ENCODE measurements at places on chromosomes 12 and 14.

DNA sequence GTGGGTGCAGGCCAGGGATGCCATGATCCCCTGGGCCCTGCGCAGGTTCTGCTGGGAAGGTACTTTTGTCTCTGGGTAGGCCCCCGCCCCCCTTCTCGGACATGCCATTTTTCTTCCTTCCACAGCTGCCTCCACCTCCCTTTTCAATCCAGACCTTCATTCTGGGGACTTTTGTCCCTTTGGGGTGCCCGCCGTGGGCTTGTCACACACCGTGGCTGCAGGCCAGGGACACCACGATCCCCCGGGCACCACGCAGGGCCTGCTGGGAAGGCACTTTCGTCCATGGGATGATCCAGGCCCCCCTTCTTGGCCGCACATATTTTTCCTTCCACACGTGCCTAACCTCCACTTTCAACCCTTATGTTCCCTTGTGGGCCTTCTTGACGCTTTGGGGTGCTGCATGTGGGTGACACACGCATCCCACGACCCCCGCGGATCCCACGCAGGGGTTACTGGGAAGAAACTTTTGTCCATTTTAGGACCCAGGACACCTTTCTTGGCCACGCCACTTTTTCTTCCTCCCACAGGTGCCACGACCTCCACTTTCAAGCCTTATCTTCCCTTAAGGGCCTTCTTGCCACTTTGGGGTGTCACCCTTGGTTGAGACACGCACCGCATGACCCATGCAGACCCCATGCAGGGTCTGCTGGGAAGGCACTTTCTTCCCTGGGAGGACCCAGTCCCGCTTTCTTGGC lies 272.5 kb downstream of the ALG10 start:
- DNase-seq, result no peak
- H3K27me3 ChIP-seq, result no peaks in the 10 kb centered on the region
- H3K4me3 ChIP-seq, result no peak overlapping the region
- H3K27ac ChIP-seq, result no peak overlapping the region
- H3K4me1 ChIP-seq, result no peaks in the 10 kb centered on the region

- DNase-seq, result no peak
- no peak overlapping the region for H3K27ac ChIP-seq
- H3K36me3 ChIP-seq, result peaks cover 8% of the 10 kb centered on the region
- no peak overlapping the region for H3K4me3 ChIP-seq
Observed at GRCh38 chr12:3622021-3622821, 130.7 kb downstream of the CRACR2A start.

DNA sequence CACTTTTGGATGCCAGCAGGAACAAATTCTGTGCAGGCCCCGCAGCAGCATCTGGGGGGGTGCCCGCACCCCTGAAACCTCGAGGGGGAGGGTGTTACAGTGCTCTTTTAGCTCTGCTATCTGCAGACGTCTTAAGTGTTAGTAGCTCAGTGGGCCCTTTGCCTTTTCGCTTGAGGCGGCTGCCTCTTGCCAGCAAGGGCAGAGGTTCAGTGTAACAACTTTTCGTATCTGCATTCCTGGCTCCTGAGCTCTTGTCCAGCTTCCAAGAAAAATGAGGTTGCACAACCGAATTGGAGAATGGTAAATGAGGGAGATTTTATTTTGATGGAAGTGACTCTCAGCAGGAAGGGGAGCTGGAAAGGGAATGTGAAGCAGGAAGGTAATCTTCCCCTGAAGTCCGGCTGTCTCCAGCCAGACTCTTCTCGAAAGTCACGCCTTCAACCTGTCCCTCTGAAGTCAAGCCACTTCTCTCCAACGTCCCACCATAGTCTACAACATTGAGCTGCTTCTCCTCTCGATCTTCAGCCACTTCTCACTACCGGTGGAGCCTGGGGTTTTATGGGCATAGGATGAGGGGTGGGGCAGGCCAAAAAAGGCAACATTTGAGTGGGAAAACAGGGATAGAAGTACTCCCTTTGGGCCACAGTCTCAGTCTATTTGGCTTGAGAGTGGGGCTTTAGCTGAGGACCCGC lies 17.8 kb downstream of the TAS2R50 start:
- no peaks in the 10 kb centered on the region for H3K36me3 ChIP-seq
- H3K4me1 ChIP-seq, result peaks cover 2% of the 10 kb centered on the region
- DNase-seq, result no peak
- H3K27me3 ChIP-seq, result no peaks in the 10 kb centered on the region

DNA sequence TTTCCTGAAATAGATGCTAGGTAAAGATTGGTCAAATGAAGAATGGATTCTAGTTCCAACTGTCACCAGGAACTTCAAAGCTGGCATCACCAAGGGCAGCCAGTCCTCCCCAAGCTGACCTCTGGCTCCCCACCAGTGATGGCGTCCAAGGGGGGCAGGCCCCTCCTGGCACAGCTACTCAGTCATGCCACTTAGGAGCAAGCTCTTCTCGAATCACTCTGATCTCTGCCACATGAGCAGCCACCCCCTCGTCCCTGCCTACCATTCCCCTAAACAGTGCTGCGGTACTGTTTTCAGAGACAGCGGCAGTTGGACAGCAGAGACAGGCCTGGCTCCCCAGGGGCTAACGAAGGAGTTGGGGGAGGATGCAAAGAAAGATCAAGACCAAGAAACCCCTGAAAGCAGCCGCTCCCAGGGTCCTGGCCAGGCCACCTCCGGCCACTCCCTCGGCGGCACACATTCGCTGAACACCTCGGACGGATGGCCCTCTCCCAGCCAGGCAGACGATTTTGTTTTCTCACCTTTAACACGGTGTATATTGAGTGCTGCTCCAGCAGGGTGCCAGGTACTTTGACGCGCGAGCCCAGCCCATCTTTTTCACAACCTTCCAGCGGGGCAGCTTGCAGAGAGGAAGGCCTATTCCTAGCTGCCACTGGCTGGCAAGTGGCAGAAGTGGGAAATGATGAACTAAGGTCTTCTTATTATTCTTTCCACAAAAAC lies 47.4 kb downstream of the ARL6IP4 start:
- peaks cover 7% of the 10 kb centered on the region for H3K4me1 ChIP-seq
- DNase-seq, result no peak
- H3K36me3 ChIP-seq, result peaks cover 8% of the 10 kb centered on the region
- H3K4me3 ChIP-seq, result no peak overlapping the region

GRCh38 chr14:48786498-48786897 lies 799.7 kb downstream of the RPS29 start:
- H3K36me3 ChIP-seq, result no peaks in the 10 kb centered on the region
- H3K4me1 ChIP-seq, result no peaks in the 10 kb centered on the region

GRCh38 chr14:69693801-69694729 lies 72.9 kb upstream of the SRSF5 start:
- peaks cover 50% of the 10 kb centered on the region for H3K4me1 ChIP-seq
- H3K27me3 ChIP-seq, result no peaks in the 10 kb centered on the region
- peak overlapping the region; percentile 68 for H3K27ac ChIP-seq
- DNase-seq, result no peak
- peaks cover 16% of the 10 kb centered on the region for H3K36me3 ChIP-seq

DNA sequence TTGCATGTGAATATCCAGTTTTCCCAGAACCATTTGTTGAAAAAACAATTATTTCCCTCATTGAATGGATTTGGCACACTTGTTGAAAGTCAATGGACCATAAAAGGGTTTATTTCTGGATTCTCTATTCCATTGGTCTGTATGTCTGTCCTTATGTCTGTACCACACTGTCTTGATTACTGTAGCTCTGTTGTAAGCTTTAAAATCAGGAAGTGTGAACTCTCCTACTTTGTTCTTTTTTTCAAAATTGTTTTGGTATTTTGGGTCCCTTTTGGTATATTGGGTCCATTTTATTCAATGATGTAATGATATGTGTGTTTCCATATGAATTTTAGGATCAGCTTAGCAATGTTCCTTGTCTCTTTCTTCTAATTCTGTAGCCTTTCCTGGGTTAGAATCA lies 64.8 kb downstream of the PPP2R5C start:
- peak overlapping the region; percentile 86 for H3K4me3 ChIP-seq
- peaks cover 86% of the 10 kb centered on the region for H3K4me1 ChIP-seq
- no peak for DNase-seq
- H3K27me3 ChIP-seq, result no peaks in the 10 kb centered on the region

GRCh38 chr14:52111583-52111982 lies 42.7 kb upstream of the NID2 start:
- no peaks in the 10 kb centered on the region for H3K27me3 ChIP-seq
- DNase-seq, result no peak
- H3K27ac ChIP-seq, result no peak overlapping the region
- H3K36me3 ChIP-seq, result no peaks in the 10 kb centered on the region
- no peaks in the 10 kb centered on the region for H3K4me1 ChIP-seq
- H3K4me3 ChIP-seq, result no peak overlapping the region

DNA sequence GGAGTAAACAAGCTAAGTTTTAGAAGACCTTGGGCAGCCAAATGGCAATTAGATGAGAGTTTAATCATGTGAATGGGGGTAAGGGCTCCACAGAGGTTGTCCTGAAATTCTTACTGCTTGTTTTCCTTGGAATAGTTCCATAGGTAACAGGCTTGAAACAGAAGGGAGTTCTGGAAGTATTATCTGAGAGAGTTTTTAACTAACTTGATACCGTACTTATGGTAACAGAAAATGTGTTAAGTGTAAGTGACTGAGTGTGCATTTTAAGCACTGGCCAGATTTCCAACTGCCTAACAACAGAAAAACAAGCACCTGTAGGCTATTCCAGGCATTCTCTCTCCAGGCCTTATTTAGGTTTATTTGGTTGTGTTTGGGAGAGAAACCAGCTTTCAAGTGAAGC lies 414.6 kb upstream of the PDE3A start:
- no peaks in the 10 kb centered on the region for H3K36me3 ChIP-seq
- no peak for DNase-seq
- no peaks in the 10 kb centered on the region for H3K27me3 ChIP-seq
- H3K4me1 ChIP-seq, result no peaks in the 10 kb centered on the region
- H3K27ac ChIP-seq, result no peak overlapping the region
- no peak overlapping the region for H3K4me3 ChIP-seq

DNA sequence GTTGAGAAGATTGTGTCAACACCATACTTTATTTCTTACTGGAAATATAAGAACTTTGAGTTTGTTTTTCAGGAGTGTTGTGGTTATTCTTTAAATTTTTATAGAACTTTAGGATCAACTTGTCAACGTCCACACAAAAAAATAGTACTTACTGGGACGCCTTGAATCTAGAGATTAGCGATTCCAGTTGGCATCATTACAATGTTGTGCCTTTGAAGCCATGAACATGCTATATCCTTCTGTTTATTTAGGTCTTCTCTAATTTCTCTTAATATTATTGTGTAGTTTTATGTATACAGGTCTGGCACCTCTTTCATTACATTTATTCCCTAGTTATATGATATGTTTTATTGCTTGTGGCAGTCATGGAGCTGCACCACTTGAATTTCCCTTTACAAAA lies 320.8 kb upstream of the CCDC196 start:
- no peak for DNase-seq
- peaks cover 2% of the 10 kb centered on the region for H3K36me3 ChIP-seq
- H3K4me1 ChIP-seq, result no peaks in the 10 kb centered on the region
- no peak overlapping the region for H3K4me3 ChIP-seq

DNA sequence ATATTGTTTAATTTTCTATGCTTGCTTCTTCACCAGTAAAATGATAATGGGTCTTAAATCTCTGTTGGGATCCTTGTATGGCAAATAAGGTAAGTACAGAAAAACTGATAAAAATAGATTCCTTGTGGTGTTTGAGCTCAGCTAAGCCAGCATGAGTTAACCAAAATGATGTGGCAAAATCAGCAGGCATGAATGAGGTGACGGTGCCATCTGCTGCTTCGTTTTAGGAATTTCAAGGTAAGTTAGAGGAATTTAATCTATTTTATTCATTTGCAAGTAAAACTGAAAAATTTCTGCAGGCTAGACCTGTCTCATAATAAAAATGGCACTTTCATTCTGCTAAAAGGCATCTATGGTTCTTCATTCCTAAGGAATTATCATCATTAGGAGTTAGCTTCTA lies 10.0 kb upstream of the CLEC7A start:
- no peaks in the 10 kb centered on the region for H3K4me1 ChIP-seq
- no peak overlapping the region for H3K27ac ChIP-seq
- H3K36me3 ChIP-seq, result peaks cover 3% of the 10 kb centered on the region
- DNase-seq, result peak; percentile 26
- peaks cover 12% of the 10 kb centered on the region for H3K27me3 ChIP-seq
- no peak overlapping the region for H3K4me3 ChIP-seq

DNA sequence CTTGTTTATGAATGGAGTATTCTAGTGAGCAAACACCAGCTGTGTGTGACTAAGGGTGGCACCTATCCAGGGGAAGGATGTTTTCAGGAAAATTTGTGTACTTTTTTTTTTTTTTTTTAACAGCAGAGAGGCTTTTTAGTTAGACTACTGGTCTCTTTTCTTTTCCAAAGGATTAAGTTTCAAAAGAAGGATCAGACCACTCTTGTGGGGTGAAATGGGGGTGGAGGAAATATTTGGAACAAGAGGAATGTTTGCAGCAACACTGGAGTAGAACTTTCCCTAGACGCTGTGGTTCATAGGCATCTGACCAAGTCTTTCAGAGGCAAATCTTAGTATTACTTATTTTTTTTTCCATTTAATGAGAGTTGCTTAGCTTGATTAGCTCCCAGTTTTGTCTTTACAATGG lies 21.1 kb downstream of the NUBPL start:
- H3K27me3 ChIP-seq, result no peaks in the 10 kb centered on the region
- no peaks in the 10 kb centered on the region for H3K36me3 ChIP-seq
- no peak overlapping the region for H3K4me3 ChIP-seq
- H3K27ac ChIP-seq, result no peak overlapping the region

DNA sequence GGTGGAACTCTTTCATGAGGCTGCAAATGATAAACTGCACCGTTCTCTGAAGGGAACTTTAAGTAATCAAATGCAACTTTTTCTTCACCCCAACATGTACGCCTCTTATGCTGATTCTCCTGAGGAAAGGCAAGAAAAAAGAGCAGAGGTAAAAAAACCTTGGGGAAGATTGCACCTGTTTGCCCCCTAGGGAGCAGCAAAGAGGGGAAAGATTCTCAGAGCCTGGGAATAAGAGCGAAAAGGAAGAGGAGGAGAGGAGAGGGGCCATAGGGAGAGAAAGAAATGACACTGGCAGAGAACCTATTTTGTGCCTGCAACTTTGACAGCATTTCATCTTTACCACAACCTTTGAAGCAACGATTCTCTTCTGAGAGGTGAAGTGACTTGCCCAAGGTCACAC lies 254.6 kb downstream of the KSR2 start:
- no peaks in the 10 kb centered on the region for H3K4me1 ChIP-seq
- H3K27ac ChIP-seq, result no peak overlapping the region
- H3K4me3 ChIP-seq, result no peak overlapping the region

GRCh38 chr12:13211191-13211858 lies 14.8 kb downstream of the EMP1 start:
- H3K4me3 ChIP-seq, result peak overlapping the region; percentile 28
- peaks cover 10% of the 10 kb centered on the region for H3K4me1 ChIP-seq
- peaks cover 24% of the 10 kb centered on the region for H3K27me3 ChIP-seq
- no peaks in the 10 kb centered on the region for H3K36me3 ChIP-seq
- DNase-seq, result no peak
- no peak overlapping the region for H3K27ac ChIP-seq

- H3K36me3 ChIP-seq, result no peaks in the 10 kb centered on the region
- H3K4me3 ChIP-seq, result no peak overlapping the region
- peaks cover 8% of the 10 kb centered on the region for H3K27me3 ChIP-seq
- DNase-seq, result no peak
- no peaks in the 10 kb centered on the region for H3K4me1 ChIP-seq
Observed at GRCh38 chr12:117486840-117487659, 125.6 kb upstream of the NOS1 start.
